ENCODE measurements at places on chromosomes 2 and 18. TPM values are rescaled to one million over a fixed set of nuclear protein-coding genes. Genes with fewer than 3 reads are reported as not detected.

Gene CACNB4
- total RNA-seq: 7.2 TPM

Gene NYAP2
- 0.40 TPM for total RNA-seq

Gene UGT1A3
- not detected for total RNA-seq

Gene CAPN14
- total RNA-seq: 0.09 TPM

Gene CYRIA
- total RNA-seq: 3.9 TPM

Gene DLX1
- total RNA-seq: 0.09 TPM

Gene PROM2
- 0.66 TPM for total RNA-seq

Gene SCG2
- total RNA-seq: 0.09 TPM

DNA sequence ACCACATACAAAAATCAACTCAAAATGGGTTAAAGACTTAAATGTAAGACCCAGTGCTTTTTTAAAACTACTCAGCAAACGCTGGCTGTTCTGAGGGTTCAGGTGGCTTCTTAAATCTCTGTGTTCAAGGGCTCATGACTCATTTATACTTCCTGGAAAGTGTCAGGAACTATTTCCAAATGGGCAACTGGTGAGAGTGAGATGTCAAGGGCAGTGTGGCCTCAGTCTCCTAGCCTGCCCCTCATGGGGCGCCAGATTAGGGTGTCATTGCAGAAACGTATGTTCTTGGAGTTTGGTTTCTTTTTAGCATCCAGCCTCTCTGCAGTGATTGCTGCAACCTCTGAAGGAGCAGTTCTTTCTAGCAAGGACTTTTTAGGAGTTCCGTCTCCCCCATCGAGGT is 485.4 kb downstream of the TNS1 start:
- H3K4me3 ChIP-seq: no peak overlapping the region
- H3K27me3 ChIP-seq: no peaks in the 10 kb centered on the region
- H3K4me1 ChIP-seq: peaks cover 2% of the 10 kb centered on the region
- H3K27ac ChIP-seq: no peak overlapping the region
- DNase-seq: no peak

DNA sequence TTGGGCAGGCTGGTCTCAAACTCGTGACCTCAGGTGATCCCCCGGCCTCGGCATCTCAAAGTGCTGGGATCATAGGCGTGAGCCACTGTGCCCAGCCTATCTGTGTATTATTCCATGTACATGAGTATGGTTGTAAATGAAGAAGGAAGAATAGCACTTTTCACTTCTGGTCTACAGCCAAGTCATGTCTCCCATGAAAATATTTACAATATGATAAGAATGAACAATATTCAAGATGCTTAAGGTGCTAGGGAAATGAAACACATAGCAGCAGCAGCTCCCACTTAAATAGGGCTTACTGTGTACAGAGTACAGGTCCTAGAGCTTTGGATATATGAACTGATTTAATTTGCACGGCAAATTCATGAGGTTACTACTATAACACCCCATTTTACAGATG is 70.3 kb upstream of the COL5A2 start:
- H3K27me3 ChIP-seq: no peaks in the 10 kb centered on the region
- no peak overlapping the region for H3K27ac ChIP-seq
- H3K36me3 ChIP-seq: no peaks in the 10 kb centered on the region
- no peak for DNase-seq
- peaks cover 7% of the 10 kb centered on the region for H3K4me1 ChIP-seq

DNA sequence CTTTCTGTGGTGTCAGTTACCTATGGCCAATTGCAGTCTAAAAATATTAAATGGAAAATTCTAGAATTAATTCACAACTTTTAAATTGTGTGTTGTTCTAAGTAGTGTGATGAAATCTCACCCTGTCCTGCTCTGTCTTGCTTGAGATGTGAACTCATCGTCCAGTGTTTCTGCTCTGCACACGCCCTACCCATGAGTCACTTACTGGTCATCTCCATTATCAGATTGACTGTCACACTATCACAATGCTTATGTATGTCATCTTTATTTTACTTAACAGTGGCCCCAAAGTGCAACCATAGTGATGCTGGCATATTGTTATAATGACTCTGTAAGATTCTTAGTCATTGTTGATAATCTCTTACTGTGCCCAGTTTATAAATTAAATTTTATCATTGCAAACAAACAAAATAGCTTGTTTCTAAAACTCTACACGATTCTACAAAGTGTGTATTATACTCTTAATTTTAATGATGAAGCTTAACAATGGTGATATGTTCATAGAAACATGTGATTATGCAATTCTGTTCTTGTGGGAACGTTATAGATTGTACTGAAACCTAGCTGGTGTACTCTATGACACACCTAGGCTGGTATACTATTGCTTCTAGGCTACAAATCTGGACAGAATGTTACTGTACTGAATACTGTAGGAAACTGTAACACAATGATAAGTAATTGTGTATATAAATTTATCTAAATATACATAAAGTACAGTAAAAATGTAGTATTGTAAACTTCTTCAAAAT is 1086.8 kb upstream of the PIK3C3 start:
- no peaks in the 10 kb centered on the region for H3K36me3 ChIP-seq
- DNase-seq: no peak
- no peaks in the 10 kb centered on the region for H3K27me3 ChIP-seq
- H3K4me3 ChIP-seq: no peak overlapping the region
- no peak overlapping the region for H3K27ac ChIP-seq
- H3K4me1 ChIP-seq: no peaks in the 10 kb centered on the region

DNA sequence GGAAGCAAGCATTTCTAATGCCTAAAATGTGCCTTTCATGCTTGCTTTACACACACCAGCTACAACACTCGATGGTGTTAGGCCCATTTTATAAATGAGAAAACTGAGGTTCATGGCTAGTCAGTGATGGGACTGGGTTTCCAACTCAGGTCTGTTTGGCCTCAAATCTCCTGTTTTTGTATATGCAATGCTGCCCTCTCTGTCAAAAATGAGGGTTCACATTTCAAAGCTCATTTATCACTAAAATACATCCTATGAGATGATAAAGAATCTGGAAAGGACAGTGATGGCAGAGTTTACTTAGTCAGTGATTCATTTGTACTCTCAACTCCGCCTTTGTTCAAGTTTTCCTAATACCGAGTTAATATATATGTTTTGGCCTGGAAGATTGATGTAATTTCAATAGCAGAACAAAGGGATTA is 92.3 kb downstream of the KCTD1 start:
- H3K4me3 ChIP-seq: no peak overlapping the region
- H3K27me3 ChIP-seq: no peaks in the 10 kb centered on the region
- peaks cover 7% of the 10 kb centered on the region for H3K36me3 ChIP-seq
- DNase-seq: no peak

DNA sequence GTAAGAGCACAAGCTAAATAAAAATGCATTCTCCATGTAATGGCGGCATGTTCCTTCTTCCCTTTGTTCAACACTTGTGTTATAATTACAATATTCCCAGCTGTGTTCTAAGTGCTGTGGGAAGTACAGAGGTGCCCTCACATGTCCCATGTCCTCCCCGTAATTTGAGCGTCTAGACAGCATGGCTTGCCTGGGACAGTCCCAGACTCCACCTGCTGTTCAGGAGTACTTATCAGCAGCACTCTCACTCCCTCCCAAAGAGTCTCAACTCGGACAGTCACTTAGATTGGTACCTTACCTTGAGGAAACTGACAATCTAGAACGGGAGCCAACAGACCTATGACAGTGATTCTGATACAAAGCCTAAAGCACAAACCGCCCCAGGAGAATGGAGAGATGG is 370.5 kb downstream of the EIPR1 start:
- no peak overlapping the region for H3K27ac ChIP-seq
- H3K4me3 ChIP-seq: no peak overlapping the region
- H3K27me3 ChIP-seq: peaks cover 4% of the 10 kb centered on the region
- no peaks in the 10 kb centered on the region for H3K4me1 ChIP-seq
- no peak for DNase-seq
- H3K36me3 ChIP-seq: no peaks in the 10 kb centered on the region

DNA sequence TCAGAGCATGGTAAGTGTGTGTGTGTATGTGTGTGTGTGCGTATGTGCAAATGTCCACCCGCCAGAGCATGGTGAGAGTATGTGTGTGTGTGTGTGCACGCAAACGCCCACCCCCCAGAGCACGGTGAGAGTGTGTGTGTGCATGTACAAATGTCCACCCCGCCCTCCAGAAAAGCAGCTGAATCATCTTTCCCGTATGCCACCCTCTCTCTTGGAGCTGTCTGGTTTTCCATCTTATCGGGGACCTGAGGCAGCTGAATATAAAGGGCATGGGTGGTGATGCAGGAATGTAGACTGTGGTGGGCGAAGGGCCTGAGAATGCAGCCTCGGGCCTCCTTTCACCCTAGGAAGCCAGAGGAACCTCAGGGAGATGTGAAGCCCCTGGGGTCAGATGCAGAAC is 66.9 kb downstream of the COPS7B start:
- H3K4me3 ChIP-seq: no peak overlapping the region
- DNase-seq: no peak
- H3K4me1 ChIP-seq: no peaks in the 10 kb centered on the region
- no peaks in the 10 kb centered on the region for H3K36me3 ChIP-seq

- no peaks in the 10 kb centered on the region for H3K27me3 ChIP-seq
- H3K36me3 ChIP-seq: peaks cover 19% of the 10 kb centered on the region
- H3K27ac ChIP-seq: no peak overlapping the region
- no peak for DNase-seq
- no peak overlapping the region for H3K4me3 ChIP-seq
These were observed 25.7 kb upstream of the RNU4ATAC start for GRCh38 chr2:121505005-121505404.

GRCh38 chr2:73255907-73256617 is 22.0 kb downstream of the CCT7 start:
- no peak overlapping the region for H3K27ac ChIP-seq
- no peak for DNase-seq
- H3K36me3 ChIP-seq: peaks cover 44% of the 10 kb centered on the region

GRCh38 chr2:47309472-47309951 is 93.4 kb upstream of the MSH2 start:
- no peak for DNase-seq
- peaks cover 12% of the 10 kb centered on the region for H3K4me1 ChIP-seq
- H3K4me3 ChIP-seq: no peak overlapping the region
- H3K36me3 ChIP-seq: no peaks in the 10 kb centered on the region
- H3K27ac ChIP-seq: no peak overlapping the region

DNA sequence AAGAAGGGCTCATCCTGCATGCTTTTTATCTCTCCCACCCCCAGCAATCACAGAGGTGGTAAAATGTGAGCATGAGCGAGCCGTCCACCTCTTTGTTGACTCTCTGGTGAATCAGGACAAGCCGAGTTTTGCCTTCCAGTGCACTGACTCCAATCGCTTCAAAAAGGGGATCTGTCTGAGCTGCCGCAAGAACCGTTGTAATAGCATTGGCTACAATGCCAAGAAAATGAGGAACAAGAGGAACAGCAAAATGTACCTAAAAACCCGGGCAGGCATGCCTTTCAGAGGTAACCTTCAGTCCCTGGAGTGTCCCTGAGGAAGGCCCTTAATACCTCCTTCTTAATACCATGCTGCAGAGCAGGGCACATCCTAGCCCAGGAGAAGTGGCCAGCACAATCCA is 19.5 kb downstream of the LIPG start:
- no peaks in the 10 kb centered on the region for H3K4me1 ChIP-seq
- no peak overlapping the region for H3K27ac ChIP-seq
- H3K27me3 ChIP-seq: no peaks in the 10 kb centered on the region

- no peak overlapping the region for H3K27ac ChIP-seq
- H3K27me3 ChIP-seq: no peaks in the 10 kb centered on the region
- no peaks in the 10 kb centered on the region for H3K36me3 ChIP-seq
- DNase-seq: no peak
- H3K4me3 ChIP-seq: no peak overlapping the region
These were observed 112.5 kb upstream of the OTOS start for GRCh38 chr2:240252872-240253511.

GRCh38 chr2:54341656-54342055 is 85.6 kb upstream of the TSPYL6 start:
- H3K4me1 ChIP-seq: no peaks in the 10 kb centered on the region
- H3K27me3 ChIP-seq: no peaks in the 10 kb centered on the region
- DNase-seq: peak; percentile 60

- peaks cover 25% of the 10 kb centered on the region for H3K4me1 ChIP-seq
- no peaks in the 10 kb centered on the region for H3K36me3 ChIP-seq
- peak; percentile 93 for DNase-seq
- no peak overlapping the region for H3K4me3 ChIP-seq
These were observed 127.8 kb downstream of the COPS8 start for GRCh38 chr2:237213315-237214022.

DNA sequence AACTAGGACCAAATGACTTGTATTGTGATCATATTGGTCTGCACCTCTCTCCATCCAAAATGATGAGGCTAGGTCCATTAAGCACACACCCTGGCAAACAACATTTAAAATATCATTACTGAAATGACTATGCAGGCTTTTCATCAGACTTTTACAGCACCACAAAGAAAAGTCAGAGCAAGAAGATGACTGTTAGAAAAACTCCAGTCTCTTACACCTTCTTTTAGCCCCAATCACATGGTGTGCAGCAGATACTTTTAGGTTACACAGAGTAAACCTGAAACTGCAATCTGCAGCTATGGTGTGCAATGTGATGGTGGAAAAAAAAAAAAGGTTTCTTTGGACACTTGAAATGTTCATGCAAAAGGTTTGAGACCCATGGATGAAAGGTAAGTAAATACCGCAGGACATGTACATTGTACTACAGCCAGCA is 5.4 kb upstream of the POLI start:
- H3K4me3 ChIP-seq: no peak overlapping the region
- H3K27me3 ChIP-seq: no peaks in the 10 kb centered on the region
- no peak for DNase-seq
- peaks cover 2% of the 10 kb centered on the region for H3K4me1 ChIP-seq
- no peak overlapping the region for H3K27ac ChIP-seq

Data from muscle of leg (tissue), 16 donors.